Ammon's horn (tissue), 1 donor: ENCODE measurements at places on chromosomes 13 and 19.

GRCh38 chr19:6997679-6998445 is 23.4 kb downstream of the MBD3L2B start:
- peak; percentile 23 for DNase-seq

- DNase-seq = no peak
Observed at GRCh38 chr19:5131506-5132205, 162.7 kb downstream of the KDM4B start.

GRCh38 chr13:90427322-90428272 is 919.9 kb upstream of the MIR17HG start:
- DNase-seq = no peak

DNA sequence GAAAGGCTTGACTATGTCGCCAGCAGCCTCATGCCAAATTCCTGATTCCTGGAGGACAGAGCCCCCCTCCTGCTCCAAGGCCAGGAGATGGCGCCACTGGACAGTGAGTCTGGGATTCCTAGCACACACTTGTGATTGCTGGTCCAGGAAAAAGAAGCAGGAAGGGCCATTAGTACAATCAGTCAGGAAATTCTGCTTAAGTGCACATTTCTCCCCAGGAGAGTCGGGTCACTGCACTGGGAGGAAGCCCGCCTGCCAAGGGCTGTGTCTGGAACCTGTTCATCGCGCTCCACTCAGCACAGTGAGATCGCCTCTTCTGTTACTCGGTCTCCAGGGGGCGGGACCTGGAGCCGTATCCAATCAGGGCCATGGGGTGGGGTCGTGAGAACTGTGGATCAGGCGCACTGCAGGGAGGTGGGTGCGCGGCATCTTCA is 65.1 kb downstream of the ZNF823 start:
- DNase-seq = peak; percentile 86

- peak; percentile 78 for DNase-seq
Observed at GRCh38 chr19:5961969-5962945, 15.7 kb downstream of the RANBP3 start.

GRCh38 chr13:39364947-39365468 is 238.0 kb downstream of the LHFPL6 start:
- DNase-seq = no peak

- no peak for DNase-seq
Observed at GRCh38 chr13:113531041-113531873, 40.7 kb upstream of the DCUN1D2 start.

GRCh38 chr13:113557013-113557412 is 27.5 kb upstream of the TFDP1 start:
- no peak for DNase-seq

- no peak for DNase-seq
Observed at GRCh38 chr19:50957587-50957986, 4.7 kb upstream of the KLK5 start.

- no peak for DNase-seq
Observed at GRCh38 chr19:30887042-30887441, 462.2 kb downstream of the TSHZ3 start.

- DNase-seq = no peak
Observed at GRCh38 chr19:31598730-31599238, 249.5 kb upstream of the TSHZ3 start.

DNA sequence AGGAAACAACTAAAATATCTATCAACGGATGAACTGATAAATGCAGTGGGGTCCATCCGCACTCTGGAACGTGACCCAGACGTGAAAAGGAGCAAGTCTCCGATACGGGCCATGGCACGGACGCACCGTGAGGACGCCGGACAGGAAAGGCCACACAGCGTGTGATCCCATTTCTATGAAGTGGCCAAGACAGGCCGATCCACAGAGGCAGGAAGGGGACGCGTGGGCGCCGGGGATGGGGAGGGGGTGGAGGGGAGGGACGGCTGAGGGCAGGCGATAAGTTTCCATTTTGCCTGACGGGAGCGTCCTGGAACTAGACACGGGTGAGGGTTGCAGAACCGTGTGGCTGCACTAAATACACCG is 13.8 kb downstream of the SHC2 start:
- no peak for DNase-seq

GRCh38 chr19:52941941-52942385 is 18.7 kb upstream of the ZNF888 start:
- no peak for DNase-seq

GRCh38 chr13:104984296-104984818 is 1551.1 kb downstream of the EFNB2 start:
- DNase-seq = peak; percentile 44

DNA sequence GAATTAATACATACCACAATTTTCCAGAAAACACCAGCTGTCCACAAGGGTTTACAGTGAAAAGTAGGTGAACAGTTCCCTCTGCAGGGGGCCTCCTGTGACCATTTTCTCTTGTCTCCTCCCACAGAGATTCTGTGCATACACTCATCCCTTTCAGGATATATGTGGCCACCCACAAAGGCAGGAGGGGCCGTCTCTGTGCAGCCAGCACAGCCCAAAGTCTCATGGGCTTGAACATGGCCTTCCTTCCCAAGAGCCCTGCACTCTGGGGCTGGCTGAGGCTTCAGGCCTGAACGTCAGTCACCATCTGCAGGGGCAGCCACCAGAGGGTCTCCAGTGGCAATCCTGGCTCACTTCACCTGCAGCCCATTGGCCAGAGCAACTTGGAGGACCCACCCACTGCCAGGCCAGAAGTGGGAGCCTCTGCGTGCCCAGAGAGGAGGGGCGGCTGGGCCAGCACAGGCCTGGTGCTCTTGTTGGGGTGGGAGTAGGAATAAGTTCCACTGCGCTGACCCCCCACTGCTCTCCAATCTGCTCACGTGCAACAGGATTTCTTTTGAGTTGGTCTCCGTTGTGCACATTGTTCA is 25.1 kb downstream of the TMEM161A start:
- DNase-seq = no peak

GRCh38 chr13:110642291-110642981 is 27.1 kb downstream of the NAXD start:
- DNase-seq = no peak

- DNase-seq = no peak
Observed at GRCh38 chr19:53823380-53824120, 564 bp downstream of the NLRP12 start.

GRCh38 chr19:38285567-38285966 is 18.5 kb upstream of the C19orf33 start:
- no peak for DNase-seq

DNA sequence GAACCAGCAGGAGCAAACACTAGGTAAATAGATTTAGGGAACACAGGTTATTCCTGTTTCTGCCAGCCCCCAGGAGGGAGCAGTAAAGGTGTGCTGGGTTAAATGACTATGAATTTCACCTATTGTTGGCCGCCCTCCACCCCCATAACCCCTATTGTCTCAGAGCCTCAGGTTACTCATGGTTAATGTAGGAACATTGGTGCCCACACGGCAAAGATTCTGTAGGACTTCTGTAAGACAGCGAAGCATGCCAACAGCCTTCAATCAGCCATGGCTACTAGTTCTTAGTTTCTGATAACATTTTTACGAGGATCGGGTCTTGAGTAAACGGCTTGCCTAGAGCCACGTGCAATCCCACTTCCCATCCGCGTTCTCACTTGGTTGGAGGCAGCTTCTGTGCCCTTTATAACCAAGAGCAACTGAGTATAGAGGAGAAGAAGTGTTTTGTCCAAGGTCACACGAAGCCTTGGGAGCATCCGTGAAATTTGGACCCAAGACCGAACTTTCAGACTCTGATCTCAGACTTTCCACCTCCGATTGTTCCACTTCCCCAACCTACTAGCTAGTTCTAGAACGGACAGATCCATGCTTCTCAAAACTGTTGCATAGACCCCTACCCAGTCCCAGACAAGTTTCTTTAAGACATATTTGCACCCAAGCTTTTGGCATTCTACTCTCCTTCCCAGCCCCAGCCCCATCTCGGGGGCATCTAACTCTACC is 5.1 kb upstream of the CACNG8 start:
- DNase-seq = no peak

DNA sequence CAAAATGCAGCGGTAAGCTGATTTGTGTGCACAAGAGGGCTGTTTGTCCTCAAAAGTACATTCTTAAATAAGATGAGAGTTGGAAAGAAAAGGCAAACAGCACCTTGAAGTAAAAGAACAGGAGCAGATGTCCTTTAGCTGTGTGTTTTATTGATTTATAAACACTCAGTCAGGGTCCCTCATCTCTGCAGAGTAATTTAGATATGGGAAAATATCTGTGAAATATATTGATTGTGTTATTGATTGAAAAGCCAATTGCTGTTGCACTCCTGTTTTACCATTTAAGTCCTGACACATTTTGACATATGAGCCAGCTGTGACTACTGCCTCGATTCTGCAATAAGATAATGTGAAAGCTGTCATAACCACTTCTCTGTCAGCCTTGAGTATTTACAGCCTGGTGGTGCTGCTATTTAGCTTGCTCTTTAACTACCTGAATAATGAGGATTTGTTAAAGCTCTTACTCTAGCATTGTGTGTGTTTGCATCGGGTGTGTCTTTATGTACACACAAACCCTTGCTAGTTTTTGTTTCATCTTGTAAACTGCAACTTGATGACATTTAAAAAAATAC is 550.1 kb downstream of the DACH1 start:
- DNase-seq = no peak

DNA sequence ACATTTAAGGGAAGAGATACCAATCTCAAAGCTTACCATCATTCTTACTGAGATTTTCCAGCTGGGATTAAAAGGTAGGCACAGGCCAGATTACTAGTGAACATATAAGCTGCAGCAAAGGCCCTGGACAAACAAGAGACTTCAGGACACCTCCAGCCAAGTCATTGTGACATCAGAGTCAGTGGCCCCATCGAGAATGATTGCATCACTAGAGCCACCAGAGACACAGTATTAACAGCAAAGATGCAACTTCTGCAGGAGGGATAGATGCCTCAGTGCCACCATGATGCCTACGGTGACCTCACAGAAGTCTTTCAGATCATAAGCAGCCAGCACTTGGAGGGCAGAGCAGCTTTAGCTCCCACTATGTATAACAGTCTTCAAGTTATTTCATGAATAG is 8.6 kb downstream of the RUBCNL start:
- DNase-seq = no peak

- no peak for DNase-seq
Observed at GRCh38 chr13:27250833-27251165, 559 bp upstream of the RPL21 start.

GRCh38 chr13:32214071-32214470 is 101.1 kb downstream of the ZAR1L start:
- no peak for DNase-seq

DNA sequence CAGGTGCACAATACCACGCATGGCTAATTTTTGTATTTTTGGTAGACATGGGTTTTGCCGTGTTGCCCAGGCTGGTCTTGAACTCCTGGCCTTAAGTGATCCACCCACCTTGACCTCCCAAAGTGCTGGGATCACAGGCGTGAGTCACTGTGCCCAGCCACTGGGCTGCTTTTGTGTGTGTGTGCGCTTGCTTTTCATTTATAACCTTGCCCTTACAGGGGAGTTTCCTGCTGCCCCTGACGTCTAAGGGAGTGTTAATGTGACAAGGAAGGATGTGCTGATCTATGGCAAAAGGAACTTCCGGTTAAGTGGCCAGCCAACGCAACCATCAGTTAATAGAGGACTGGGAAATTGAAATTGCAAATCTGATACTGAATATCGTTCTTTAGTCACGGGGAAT is 57.7 kb downstream of the ING1 start:
- no peak for DNase-seq

- DNase-seq = no peak
Observed at GRCh38 chr13:111912453-111912866, 154.5 kb upstream of the SOX1 start.

GRCh38 chr13:112576191-112576590 is 11.8 kb downstream of the TUBGCP3 start:
- no peak for DNase-seq

GRCh38 chr19:5558101-5558621 is 9.6 kb downstream of the TINCR start:
- DNase-seq = no peak

DNA sequence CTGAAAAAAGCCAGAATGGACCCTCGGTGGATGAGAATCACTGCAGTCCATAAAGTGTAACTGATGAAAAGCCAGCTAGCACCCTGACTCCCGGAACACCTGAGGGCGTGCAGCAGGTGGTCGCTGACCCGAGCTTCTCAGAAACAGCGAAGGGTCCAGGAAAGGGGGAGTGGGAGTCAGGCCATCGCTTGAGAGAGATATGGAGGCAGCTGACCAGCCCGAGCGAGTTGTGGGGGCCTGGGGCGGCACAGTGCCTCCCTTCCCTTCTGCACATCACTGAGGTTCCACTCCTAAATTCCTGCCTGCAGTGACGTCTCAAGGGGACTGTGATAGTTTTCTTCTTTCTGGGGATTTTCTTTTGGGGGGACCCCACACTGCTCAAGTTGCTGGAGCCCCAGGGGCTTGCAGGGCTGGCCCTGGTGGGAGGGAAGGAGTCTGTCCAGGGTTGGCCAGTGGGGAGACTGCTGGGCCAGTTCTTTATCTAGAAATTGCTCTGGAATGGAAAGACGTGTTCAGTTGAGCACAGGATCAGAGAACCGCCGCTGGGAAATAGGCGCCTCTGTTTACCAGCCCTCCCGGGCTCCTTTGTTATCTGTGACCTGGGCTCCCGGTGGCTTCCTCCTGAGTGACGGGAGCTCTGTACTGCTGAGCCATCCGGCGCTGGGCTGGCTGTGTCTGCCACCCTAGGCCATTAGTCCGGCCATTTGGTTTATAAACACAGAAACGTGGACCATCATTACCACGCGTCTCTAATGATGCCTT is 71.3 kb downstream of the RAB20 start:
- DNase-seq = no peak

- DNase-seq = no peak
Observed at GRCh38 chr13:80000684-80001509, 340.0 kb downstream of the SPRY2 start.

DNA sequence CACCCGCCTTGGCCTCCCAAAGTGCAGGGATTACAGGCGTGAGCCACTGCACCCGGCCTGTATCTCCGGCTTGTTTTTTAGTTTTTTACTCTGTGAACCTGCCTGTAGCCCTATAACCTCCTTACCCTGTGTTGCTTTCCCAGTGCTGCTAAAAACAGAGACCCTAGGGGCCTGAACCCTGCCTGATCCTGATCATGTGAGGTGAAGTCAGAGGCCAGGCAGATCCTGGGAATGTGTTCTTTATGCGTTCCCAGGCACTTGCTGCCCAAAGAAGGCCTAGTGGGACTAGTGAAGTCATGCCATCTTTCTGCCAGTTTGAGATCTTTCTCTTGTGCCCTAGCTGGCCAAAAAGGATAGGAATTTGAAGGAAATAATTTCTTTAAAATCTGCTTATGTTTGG is 4.6 kb downstream of the UBA2 start:
- DNase-seq = no peak
